Thoracic aorta (tissue), 2 donors: ENCODE measurements at places on chromosomes 16 and 17.

GRCh38 chr17:79946352-79947231, 89.1 kb downstream of the TBC1D16 start:
- no peak for DNase-seq

DNA sequence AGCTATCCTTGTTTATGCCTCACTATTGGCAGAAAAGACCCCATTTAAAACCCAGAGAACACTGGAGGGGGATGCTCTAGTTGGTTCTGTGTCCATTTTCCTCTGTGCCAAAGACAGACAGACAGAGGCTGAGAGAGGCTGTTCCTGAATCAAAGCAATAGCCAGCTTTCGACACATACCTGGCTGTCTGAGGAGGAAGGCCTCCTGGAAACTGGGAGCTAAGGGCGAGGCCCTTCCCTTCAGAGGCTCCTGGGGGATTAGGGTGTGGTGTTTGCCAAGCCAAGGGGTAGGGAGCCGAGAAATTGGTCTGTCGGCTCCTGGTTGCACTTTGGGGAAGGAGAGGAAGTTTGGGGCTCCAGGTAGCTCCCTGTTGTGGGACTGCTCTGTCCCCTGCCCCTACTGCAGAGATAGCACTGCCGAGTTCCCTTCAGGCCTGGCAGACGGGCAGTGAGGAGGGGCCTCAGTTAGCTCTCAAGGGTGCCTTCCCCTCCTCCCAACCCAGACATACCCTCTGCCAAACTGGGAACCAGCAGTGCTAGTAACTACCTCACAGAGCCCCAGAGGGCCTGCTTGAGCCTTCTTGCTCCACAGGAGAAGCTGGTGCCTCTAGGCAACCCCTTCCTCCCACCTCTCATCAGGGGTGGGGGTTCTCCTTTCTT, 56.1 kb downstream of the IGF2BP1 start:
- no peak for DNase-seq

DNA sequence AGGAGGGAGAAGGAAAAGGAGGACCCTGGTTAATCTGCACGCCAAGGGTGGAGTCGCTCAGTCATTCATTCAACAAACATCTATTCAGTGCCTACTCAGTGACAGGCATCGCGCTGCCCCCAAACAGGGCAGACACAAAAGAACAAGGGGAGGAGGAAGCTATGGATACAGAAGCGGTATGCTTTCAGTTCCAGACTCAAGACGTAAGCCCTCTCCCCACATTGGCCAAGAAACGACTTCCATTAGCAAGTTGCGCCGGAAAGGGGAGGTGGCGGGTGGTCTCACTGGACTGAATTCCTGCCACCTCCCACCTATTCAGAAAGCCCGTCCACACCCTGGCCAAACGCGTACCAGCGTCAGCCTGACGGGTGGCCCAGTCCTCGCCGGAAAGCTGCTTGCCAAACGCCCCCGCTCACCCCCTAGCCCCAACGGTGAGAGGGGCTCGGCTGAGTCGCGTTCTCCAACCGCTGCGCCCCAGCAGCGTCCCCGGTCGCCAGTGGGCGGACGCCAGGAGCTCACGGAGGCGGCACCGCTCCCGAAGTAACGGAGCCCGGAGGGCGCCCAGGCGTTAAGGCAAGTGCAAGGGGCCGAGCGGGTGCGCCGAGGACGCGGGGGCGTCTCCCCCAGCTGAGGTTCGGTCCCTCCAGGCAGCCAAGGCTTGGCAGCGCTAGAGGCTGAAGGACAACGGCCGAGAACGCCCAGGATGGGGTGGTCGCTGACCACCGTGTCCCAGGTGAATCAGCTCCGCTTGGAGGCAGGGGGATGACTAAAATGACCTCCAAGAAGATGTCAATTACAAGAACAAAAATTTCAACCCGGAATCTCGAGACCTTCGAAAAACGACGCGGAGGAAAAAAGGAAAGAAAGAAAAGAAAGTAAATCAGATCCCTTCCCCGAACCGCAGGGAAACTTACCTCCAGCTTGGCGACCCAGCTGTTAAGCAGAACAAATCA, 470.7 kb downstream of the SOX9 start:
- no peak for DNase-seq

GRCh38 chr17:58710948-58711552, 18.6 kb downstream of the RAD51C start:
- no peak for DNase-seq

GRCh38 chr17:55430541-55431288, 9.1 kb upstream of the MMD start:
- no peak for DNase-seq
